Activated CD4-positive, CD25-positive, alpha-beta regulatory T cell (primary cell): ENCODE measurements at places on chromosomes 11 and 22.

DNA sequence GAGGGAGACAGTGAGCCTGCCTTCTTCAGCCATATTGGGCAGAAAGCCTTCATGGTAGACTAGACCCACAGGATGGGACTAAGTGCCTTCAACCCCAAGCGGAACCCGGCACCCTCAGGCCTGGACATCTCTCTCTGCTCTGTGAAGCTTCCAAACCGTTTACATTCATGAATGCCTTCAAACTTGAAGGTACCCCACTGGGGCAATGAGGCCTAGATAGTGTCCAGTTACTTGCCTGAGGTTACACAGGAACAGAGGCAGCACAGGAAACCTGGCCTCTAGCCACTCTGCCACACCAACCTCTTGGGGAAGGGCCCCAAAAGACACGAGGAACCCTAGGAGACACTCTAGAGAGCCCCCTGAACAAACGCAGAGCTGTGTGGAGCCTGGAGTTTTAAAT lies 14.5 kb upstream of the CYP2R1 start:
- no peak for DNase-seq

- no peak for DNase-seq
These were observed 14.4 kb downstream of the SCARF2 start for GRCh38 chr22:20423008-20423905.

- no peak for DNase-seq
These were observed 105.9 kb downstream of the NTM start for GRCh38 chr11:131476266-131476665.

- DNase-seq = no peak
These were observed 75.0 kb upstream of the PRODH start for GRCh38 chr22:19011075-19011474.

- no peak for DNase-seq
These were observed 7.0 kb downstream of the OR51B5 start for GRCh38 chr11:5336331-5336730.

- DNase-seq = no peak
These were observed 107.8 kb downstream of the KIRREL3 start for GRCh38 chr11:126892756-126893155.

GRCh38 chr11:60951904-60952741 lies at the start of gene SLC15A3:
Gene SLC15A3, minus strand, starts transcription at chr11:60952176. Its CDS starts 625 bp downstream, at chr11:60951551.
- no peak for DNase-seq

GRCh38 chr22:44276706-44277356 lies 35.9 kb downstream of the SHISAL1 start:
- no peak for DNase-seq

- DNase-seq = no peak
These were observed 4.8 kb upstream of the NAP1L4 start for GRCh38 chr11:2996976-2997375.
